ENCODE measurements at places on chromosomes 2 and 18.

GRCh38 chr2:12035029-12035720, 288.7 kb downstream of the LPIN1 start:
- no peak for DNase-seq

DNA sequence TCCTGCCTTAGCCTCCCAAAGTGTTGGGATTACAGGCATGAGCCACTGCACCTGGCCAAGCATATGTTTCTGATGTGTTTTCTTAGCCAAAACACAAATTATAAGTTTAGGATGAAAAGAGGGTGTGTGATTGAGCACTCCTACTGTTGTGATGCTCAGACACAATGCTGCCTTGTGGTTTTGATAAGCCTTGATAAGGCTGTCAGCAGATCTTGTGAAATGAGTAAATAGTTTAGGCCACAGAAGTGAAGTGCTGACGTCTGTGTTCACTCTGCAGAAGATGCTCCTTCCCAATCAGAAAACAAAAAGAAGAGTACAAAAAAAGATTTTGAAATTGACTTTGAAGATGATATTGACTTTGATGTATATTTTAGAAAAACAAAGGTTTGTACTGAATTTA, 24.3 kb downstream of the NCAPH start:
- DNase-seq = no peak

DNA sequence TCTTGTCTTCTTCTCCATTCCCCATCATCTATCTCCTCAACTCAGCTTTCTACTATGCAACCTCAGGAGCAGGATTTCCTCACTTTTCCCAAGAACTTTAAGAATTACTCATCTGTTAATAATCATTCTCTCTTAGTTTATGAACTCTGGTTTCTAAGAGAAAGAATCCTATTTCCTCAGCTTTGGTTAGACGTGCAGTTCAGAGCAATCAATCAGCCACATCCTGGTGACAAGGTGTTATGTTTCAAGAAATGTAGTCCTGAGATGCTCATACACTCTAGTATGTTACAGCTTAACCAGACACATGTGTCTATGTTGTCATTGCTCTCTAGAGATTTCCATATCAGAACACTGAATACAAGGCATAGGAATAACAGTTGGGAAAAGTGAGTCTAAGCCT, 277.9 kb downstream of the MBD2 start:
- no peak for DNase-seq

DNA sequence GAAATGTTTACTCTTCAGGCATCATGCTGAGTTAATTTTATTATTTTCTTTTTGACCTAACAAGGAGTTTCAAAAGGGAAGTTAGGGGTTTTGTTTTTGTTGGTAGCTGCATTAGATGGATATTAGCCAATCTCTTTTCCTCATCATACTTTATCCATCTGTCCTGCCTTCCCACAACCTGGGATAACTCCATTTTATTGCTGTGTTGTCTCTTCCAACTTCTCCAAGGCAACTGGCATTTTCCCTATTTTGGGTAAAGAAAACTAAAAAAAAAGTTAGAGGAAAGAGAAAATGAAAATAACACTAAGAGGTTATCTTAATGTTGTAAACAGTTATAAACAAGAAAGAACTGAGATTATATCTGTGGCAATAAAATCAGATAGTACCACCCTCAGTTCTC, 147.0 kb downstream of the PID1 start:
- no peak for DNase-seq

DNA sequence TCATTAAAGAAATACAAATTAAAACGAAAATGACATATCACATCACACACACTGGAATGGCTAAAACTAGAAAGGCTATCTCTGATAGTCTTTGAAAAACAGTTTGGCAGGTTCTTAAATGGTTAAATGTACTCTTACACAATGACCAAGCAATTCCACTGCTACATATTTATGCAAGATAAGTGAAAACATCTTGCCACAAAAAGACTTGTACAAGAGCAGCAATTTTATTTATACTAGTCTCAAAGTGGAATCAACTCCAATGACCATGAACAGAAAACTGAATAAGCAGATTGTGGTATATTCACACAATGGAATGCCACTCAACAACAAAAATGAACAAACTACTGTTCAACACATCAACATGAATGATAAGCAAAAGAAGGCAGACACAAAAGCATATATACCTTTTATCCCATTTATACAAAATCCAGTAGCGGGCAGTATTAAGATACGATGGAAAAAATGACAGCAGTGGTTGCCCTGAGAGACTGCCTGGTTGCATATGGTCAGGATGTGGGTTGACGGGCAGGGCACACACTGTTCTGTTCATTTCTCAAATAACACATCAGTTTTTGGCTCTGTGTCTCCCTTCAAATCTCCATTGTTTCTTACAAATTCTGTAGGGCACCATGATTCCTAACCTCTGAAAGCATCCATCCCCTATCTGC, 25.4 kb downstream of the SP100 start:
- DNase-seq = peak; percentile 44

- DNase-seq = peak; percentile 45
These were observed 197.4 kb upstream of the NCKAP5 start for GRCh38 chr2:133765658-133766057.

DNA sequence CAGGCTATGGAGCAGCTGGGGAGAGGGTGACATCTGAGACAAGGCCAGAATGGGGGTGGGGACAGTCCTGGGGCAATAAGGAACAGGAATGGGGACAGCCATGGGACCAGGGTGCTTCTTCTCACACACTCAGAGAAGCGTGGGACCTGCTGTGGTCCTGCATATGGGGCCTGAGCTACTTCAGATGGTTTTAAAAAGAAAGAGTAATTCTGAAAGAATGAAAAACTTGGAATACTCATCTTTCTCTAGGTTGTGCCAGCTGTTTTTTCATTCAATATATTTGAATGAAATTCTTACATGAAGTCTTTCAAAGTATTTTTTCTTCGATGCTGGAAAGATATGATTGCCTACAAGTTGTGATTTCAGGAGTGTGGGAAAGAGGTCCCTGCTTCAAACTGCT, 227.5 kb upstream of the APCDD1 start:
- no peak for DNase-seq

DNA sequence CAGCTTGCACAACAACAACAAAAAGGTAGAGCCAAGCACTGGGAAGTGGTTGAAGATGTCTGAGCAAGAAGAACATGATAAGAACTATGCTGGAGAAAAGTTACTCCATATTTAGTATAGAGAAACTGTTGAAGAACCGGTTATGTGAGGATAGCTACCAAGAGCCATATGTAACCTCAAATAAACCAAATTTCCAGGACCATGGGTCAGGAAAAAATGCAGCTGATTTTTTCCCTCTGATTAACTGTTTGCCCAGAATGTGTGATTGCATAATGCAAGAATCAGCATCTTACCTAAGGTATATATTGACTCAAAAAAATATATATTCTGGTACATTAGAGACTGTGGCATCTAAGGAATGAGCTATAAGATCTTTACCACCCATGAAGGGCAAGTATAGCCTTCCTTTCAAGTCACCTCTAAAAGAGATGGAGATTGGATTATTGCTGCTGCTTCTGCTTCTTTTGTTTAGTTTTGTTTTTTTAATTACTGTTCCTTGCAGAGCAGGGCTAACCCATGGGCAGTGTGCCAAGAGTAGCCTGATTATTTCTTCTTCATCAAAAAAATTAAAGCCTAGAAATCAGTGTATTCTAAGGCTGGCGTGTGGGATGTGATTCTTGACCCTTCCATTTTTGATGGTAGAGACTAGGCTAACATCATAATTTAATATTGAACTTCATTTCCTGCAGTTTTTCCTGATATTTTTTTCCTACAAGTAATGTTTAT, 76.9 kb upstream of the MAP3K20 start:
- DNase-seq = peak; percentile 29

DNA sequence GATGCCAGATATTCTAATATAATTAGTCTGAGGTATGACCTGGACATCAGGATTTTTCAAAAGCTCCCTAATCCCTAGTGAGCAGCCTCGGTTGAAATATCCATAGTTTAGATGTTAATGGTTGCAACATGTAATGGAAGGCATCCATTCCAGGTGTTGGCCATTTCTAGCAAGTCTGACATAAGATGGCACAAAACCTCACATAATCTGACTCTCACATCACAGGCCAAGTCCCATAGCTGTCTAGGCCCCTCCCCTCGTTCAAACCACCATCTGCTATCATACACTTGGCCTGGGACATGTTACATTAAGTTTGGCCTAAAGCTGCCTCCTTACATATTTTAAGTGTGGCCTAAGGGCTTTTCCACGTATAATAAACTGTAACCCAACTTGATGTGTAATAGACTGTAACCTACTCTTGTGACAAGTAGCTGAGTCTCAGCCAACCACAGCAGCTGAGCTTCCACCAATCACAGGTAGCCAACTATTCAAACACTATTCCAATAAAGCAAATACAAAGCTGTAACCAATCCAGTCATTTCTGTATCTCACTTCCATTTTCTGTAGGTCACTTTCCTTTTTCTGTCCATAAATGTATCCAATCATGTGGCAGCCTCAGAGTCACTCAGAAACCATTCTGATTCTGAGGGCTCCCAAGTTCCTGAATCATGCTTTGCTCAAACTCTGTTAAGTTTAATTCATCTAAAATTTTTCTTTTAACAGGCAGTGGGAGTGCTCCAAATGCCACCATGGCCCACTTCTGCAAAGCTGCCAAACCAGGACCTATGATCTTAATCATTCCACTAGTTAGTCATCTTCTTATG, 59.4 kb downstream of the ADD2 start:
- DNase-seq = no peak

DNA sequence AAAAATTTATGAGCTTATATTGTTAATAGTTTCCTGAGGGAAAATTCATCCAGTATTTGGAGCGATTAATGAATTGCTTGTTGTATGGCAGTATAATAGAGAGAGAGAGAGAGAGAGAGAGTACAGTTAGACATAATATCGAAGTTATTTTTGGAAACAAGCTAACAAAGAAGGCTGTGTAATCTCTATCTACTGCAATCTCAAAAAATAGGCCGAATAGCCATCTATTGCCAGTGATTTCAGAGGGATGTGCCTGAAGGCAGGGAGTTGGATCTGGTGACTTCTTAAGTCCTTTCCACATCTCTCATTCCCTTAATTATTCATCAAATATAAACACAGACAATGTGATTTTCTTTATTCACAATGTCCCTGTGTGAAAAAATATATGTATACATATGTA, 433.1 kb upstream of the RAB12 start:
- no peak for DNase-seq

GRCh38 chr2:120134263-120134662, 88.9 kb downstream of the TMEM185B start:
- no peak for DNase-seq

GRCh38 chr2:36549165-36549574, 48.8 kb downstream of the FEZ2 start:
- peak; percentile 39 for DNase-seq

DNA sequence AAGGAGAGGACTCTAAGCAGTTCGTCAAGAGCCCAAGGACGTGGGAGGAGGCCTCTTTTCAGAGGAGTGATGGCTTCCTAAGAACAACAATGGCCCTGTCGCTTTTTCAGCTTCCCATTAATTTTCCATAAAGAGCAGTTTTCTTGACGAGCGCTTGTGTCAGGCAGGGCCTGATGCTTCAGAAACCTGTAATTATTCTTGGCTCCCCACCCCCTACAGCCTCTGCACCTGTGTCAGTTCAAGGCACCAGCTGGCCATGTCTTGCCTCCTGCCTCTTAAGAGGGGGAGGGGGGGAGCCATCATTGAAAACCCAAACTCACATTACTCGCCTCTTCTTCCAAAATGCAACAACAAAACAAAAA, 32.3 kb downstream of the KLF7 start:
- DNase-seq = no peak

DNA sequence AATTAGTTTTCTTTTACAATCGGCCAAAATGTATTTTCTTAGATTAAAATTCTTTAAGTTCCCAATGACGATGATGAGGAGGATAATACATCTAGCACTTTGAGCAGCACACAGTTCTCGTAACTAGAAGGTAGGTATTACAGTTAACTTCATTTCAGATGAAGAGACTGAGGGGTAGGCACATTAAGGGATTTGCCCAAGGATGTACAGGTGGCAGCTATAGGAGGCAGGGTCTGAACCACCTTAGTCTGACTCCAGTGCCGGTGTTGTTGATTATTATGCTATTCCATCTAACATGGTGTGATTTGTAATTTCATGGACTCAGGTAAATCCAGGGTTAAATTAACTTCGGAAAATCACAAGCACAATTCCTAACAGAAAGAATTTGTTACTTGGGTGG, 1.1 kb downstream of the CD28 start:
- DNase-seq = no peak

DNA sequence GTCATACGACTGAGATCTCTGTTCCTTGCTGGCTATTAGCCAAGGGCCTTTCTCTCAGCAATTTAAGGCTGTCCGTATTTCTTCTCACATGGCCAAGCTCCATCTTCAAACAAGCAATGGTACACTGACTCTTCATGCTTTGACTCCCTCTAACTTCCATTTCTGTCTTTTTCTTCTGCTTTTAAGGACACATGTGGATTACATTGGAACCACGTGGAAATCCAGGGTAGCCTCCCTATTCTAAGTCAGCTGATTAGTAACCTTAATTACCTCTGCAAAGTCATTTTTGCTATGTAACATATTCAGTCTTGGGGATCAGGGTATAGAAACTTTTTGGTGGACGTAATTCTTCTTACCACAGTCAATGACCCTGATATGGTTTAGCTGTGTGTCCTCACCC, 41.5 kb upstream of the ZNF396 start:
- no peak for DNase-seq

GRCh38 chr18:24130494-24130893, 8.4 kb upstream of the CABYR start:
- peak; percentile 31 for DNase-seq

- DNase-seq = no peak
These were observed 56.0 kb downstream of the PARD6G start for GRCh38 chr18:80191264-80191663.

DNA sequence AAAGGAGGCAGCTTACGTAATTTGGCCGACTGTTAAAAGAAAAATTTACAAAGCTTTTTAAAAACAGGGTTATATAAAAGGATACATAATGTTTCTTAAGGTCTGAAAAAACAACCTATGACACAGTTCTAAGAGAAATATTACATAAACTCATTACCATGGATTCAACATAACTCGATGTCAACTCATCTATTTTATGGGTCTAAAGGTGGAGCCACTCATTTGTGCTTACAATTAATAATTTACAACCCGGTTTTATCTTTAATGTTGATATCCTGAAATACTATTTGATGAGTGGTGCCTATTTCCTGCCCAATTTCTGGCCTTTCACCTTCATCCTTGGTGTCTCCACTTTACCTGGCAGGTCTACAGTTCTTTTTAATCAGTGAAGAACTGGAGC, 15.1 kb downstream of the USP40 start:
- DNase-seq = no peak

DNA sequence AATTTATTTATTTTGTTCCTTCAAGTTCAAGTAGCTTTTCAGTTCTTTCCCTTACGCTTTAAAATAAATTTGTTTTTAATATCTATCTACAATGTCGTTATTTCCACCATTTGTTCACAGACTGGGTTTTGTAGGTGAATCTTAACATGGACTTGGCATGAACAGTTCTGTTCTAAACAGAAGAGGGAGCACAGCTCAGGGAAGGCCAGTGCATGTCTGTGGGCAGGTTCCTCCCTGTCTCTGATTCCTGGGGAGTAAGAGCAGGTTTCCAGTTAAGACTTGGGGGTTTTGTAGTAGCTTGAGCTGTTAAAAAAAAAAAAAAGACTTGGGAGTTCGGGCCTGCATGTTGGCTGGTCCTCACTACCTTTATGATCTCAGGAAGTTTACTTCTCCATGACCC, 11.1 kb downstream of the TTL start:
- no peak for DNase-seq
